Caudate nucleus (tissue), 63 donors: ENCODE measurements at places on chromosomes 13 and 19.
A peak's percentile ranks its signal among the peaks of the same experiment; 100 is the strongest.

GRCh38 chr13:90375851-90376250 lies 971.6 kb upstream of the MIR17HG start:
- no peak for DNase-seq

- no peak for DNase-seq
These were observed 24.7 kb upstream of the ZC3H13 start for GRCh38 chr13:46077265-46077664.

- DNase-seq: no peak
These were observed 7.3 kb downstream of the PTBP1 start for GRCh38 chr19:804419-805165.

- peak; percentile 29 for DNase-seq
These were observed 9.4 kb downstream of the HRC start for GRCh38 chr19:49145573-49146407.

- no peak for DNase-seq
These were observed at the start of gene TNFRSF19 for GRCh38 chr13:23570099-23570920. TSS of gene TNFRSF19 (plus strand) at chr13:23570412. CDS start at chr13:23590184, 19,772 bp downstream.

GRCh38 chr13:98539666-98540065 lies 37.2 kb downstream of the STK24 start:
- no peak for DNase-seq

GRCh38 chr13:20988033-20988908 lies 73.1 kb downstream of the LATS2 start:
- DNase-seq: no peak

- no peak for DNase-seq
These were observed 2.7 kb downstream of the SPACA6 start for GRCh38 chr19:51695702-51696315.

DNA sequence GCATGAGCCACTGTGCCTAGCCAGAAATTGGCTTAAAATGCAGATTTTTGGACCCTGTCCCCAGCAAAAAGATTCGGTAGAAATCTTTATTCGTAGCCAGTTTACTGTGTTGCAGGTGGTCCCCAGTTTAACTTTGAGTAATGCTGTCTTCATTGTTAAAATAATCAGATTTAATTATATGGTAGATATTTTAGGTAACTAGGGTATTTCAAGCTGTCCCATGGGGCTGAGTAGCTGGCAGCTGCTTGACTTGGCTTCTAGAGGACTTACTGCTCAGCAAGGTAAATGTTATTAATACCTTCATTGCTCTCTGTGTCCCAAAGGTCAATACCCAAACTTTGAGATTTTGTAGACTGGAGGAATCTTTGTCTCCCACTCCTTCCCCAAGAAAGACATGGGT lies 21.1 kb downstream of the LSM14A start:
- no peak for DNase-seq

- no peak for DNase-seq
These were observed 2.7 kb downstream of the WDR88 start for GRCh38 chr19:33134571-33135041.

GRCh38 chr19:7868326-7868670 lies 5.9 kb downstream of the PRR36 start:
- DNase-seq: no peak

DNA sequence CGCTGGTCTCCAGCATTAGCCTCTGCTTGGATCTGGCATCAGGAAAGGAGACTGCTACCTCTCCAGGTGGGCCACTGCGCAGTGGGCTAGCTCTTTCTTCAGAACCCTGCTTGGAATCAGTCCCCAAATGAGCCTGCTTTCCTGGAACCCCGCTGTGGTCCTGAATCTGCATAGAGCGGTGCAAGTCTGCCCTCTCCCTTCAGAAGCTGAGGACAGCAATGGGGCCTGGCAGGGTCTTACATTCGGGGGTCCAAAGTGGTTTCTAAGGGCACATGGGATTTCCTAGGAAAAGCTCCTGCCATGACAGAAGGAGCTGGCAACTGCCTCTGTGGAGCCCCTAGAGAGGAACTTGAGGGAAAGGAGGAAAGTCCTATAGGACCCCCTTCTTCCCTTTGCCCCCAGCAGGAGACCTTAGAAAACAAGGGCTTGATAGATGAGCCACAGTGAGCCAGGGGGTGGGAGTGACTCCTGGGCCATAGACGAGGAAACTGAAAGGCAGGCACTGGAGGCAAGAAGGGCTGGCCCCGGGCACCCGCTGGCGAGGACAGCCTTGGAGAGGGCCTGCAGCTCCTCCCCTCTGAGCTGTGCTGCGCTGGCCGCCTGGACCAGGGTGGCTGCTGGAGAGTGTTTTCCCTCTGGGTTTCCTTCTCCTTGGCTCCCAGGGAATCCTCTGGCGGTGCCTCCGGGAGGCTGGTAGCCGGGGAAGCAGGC lies 1.4 kb upstream of the VSTM2B start:
- peak; percentile 75 for DNase-seq

DNA sequence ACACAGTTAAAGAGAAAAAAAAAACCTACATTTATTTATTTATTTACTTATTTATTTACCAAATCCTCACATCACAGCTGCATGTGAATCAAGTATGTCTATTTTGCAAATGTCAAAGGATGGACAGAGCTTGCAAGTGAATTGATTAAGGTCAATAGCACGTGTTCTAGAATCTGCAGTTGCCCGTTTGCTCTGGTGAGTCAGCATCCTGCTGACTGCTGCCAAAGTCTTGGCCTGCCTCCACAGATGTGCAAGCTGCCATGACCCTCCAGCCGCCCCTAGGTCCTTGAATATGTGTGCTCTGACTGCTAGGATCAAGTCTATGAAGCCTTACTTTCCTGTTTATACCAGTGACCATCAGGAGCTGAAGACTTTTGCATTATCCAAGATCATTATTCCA lies 320.6 kb downstream of the GPC5 start:
- DNase-seq: no peak

DNA sequence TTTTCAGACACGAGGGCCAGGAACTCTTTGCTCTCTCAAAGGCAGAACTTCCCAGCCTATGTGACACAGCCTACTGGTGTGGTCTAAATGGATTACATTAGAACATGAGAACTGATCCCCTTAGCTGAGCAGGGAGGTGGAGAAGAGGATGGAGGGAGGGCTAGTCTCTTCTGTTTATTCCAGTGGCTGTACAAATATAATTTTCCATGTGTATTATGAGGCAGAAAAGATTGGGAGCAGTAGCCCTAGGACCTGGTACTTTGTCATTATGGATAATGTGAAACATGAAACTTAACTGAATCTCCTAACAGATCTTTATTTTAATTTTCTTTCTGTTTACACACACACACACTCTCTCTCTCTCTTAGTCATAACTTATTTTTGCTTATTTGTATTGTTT lies 82.1 kb downstream of the WDFY2 start:
- DNase-seq: no peak

DNA sequence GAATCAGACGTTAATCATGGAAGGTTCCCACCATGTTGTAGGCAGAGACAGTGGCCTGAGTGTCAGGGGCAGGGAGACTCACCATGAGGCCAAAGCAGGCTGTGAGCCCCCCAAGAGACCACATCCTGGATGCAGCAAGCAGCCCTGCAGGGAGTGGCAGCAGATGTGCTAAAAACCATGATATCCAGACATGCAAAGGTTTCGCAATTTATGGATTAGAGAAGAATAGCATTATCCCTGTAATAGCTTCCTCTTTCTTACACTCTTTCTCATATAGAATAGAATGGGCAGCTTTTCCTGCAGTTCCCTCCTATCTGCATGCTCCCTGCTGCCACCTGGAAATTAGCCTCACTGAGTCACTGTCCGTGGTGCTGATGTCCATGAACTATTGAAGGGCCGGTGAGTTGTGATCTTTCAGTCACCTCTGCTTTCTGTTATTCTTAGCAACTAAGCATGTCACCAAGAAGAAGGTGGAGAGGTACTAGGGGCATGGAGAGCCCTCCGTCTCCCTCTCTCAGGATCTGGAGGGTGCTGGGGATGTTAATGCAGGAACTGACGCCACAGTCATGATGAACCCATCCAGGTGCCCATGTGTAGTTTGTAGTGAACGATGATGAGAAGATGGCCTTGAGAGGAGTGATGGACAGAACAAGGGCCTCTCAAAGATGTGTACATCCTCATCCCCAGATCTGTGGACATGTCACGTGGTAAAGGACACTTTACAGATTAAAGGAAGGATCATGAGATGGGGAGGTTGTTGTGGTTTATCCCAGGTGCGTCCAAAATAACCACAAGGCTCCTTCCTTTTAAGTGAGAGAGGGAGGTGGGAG lies 9.9 kb downstream of the CEACAM4 start:
- no peak for DNase-seq

GRCh38 chr19:3047496-3048189 lies 14.7 kb downstream of the TLE5 start:
- no peak for DNase-seq

DNA sequence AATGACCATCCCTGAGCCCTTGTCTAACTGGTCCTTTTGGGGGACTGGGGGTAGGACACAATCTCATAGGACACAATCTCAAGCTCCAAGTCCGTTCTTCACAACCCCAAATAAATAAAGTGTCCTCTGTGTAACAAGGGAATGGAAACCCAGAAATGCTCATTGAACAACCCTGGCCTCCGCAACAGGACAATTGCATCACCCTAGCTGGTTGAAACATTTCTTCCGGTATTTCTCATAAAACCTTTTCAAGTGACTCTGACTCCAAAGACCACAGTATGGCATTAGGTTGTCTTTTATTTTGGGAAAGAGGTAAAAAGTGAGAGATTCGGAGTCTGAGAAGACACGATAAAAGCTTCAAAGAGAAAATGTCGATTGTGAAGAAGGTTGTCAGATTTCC lies 186.6 kb downstream of the ZNF536 start:
- DNase-seq: no peak

- DNase-seq: no peak
These were observed 811.8 kb downstream of the UQCRFS1 start for GRCh38 chr19:28400953-28401671.

DNA sequence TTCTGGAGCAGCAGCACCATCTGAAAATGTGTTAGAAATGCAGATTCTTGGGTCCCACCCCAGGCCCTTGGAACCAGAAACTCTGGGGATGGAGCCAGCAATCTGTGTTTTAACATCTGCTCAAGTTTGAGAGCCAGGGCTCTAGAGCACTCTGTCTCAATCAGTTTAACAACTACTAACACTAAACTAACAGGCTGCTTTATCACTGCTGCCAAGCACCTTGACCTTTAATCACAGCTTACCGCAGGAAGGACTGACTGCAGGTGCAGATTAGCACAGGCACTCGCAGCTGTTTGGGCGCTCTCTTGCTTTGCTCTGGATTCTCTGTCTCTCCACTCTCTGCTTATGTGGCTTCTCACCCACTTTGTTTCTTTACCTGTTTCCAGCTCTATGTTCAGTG lies 163.5 kb downstream of the MTUS2 start:
- DNase-seq: no peak

GRCh38 chr19:42831221-42832019 lies 48.1 kb downstream of the PSG1 start:
- DNase-seq: no peak
